ENCODE measurements at places on chromosomes 6 and 20.

- no peak for DNase-seq
Observed at GRCh38 chr20:62595491-62595890, 46.8 kb upstream of the SLCO4A1 start.

DNA sequence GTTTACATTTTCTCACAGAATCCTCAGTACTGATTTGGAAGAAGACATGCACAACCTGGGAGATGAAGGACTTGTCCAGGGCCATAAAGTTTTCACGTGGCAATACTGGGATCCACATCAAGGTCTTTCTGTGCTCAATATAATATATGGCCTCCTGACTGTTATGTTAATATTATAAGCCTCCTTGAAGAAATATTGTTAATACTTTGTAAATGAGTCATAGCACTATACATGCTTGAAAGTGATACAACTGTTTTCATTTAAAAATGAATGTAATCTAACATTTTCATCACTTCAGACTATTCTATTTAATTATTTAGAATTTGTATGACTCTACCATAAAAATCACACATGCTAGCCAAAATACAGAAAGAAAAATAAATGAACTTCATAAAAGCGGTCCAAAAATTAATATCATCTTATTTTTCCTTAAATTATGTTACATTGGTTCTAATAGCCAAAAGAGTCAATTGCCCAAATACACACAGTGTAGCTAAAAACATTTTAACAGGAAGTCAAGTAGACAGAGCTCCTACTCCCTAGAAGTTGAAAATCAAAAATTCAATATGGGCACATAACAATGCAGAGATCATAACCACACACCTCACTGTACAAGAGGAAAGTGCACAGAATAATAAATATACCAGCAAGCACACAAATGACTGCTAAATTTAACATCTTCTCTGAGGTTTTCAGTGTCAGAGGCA, 188.0 kb upstream of the HDDC2 start:
- DNase-seq = no peak

DNA sequence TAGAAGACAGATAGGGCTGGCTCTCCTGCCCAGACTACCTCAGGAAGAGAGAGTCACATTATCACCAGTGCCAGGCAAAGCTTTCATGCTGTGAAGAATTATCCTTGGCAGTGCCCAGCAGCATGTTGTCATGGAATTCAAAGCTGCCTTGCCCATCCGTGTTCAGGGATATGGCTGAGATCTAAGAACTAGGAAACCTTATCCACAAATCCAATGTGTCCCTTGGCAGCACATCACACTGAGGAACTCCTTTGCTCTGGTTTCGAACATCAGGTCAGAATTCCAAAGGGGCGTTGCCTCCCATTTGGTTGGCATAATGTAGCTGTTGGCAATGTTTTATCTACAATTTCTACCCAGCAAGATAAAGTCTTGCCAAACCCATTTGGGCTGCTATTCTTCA, 52.7 kb downstream of the ADGRF1 start:
- DNase-seq = no peak

DNA sequence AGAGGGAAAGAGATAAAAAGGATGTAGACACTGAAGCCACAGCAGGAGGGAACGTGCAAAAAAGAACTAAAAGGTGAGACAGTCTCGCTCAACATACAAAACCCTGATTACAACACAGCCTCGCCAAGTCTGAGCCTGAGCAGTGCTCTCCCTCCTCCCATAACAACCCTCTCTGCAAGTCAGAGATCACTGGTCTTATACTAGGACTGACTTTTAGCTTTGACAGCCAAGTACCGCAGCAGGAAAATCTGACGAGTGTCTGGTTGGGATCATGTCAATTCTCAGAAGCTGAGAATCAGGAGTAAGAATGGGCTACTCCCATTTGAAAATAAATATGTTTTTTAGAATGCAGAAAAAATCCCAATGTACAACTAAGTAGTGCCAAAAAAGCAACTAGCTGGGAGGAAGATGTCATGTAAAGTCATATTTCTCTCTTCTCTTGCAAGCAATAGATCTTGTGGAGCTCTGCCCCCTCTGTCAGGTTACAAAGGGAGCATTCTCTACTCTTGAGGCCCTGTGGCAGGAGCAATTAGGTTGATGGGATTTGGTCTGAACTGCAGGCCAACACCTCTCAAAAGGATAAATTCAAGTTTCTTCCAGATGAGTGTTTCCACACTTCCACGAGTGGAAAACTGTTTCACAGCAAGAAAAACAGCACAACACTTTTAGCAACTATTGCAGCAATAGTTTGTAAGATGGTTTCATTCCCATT, 118.9 kb upstream of the COL21A1 start:
- DNase-seq = no peak

GRCh38 chr20:22579119-22579427, 5.3 kb downstream of the FOXA2 start:
- DNase-seq = no peak

DNA sequence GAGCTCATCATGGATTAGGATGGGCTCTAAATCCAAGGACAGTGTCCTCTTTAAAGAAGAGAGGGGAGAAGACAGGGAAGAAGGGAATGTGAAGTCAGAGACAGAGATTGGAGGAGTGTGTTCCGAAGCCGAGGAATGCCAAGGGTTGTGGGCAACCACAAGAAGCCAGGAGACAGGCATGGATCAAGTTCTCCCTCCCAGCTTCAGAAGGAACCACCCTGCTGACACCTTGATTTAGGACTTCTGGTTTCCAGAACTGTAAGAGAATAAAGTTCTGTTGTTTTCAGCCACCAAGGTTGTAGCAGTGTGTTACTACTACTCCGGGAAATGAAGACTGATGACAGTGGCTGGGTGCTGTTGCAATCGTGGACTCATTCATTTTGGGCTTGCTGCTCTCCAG, 120.1 kb downstream of the RPS12 start:
- DNase-seq = no peak

DNA sequence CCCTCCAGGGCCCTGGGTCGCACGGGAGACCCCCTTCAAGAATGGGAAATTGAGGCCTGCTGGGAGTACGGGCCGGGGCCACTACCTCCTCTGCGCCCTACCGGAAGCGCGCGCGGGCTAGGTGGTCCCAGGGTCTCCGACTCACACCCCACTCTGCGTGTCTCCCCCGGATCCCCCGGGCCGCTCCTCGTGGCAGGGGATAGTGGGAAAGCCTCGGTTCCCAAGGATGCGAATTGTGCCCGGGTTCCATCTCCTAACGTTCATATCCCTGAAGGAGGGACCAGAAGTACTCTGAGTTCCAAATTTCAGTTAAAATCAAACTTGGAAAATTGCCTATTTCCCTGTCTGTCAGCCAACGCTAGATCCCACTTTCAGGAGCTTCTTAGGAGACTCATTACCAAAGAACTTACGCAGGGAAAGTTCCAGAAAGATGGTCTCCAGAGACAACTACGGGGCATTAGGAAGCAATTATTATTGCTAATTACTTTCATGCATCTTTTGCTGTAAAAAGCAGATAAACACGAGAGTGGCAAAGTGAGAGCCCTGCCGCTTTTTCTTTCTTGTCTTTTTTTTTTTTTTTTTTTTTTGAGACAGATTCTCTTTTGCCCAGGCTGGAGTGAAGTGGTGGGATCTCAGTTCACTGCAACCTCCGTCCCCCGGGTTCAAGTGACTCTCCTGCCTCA, 858 bp downstream of the FAM83D start:
- DNase-seq = no peak

DNA sequence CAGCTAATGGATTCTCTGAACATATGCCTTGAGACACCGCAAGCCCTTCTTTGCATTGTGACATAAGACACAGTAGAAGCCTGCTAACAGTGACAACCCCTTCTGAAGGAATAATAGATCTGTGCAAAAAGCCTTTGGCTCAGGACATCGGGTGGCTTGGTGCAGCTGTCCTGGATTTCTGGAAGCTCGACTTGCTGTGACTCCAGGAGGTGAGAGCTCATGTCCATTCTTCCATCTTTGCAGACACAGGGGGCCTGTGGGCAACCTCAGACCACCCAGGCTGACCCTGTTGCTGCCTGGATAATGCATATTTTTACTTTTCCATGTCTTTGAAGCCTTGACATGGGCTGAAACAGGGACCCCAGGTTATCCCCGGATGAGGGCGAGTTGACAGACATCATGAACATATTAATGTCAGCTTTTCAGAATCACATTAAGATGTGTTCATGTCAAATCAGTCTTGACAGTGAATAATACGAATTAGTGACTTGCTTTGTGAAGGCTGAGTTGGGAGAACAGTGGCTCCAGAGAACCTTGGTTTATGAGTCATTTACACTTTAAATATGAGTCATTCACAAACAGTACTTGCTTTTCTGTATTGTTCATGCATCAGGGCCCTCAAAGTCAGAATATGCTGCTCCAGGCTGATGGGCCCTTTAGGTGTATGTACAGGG, 66.8 kb upstream of the IYD start:
- DNase-seq = no peak

GRCh38 chr6:138609801-138610430, 110.6 kb upstream of the NHSL1 start:
- DNase-seq = no peak

- no peak for DNase-seq
Observed at GRCh38 chr6:25088513-25088912, 152.8 kb upstream of the RIPOR2 start.

DNA sequence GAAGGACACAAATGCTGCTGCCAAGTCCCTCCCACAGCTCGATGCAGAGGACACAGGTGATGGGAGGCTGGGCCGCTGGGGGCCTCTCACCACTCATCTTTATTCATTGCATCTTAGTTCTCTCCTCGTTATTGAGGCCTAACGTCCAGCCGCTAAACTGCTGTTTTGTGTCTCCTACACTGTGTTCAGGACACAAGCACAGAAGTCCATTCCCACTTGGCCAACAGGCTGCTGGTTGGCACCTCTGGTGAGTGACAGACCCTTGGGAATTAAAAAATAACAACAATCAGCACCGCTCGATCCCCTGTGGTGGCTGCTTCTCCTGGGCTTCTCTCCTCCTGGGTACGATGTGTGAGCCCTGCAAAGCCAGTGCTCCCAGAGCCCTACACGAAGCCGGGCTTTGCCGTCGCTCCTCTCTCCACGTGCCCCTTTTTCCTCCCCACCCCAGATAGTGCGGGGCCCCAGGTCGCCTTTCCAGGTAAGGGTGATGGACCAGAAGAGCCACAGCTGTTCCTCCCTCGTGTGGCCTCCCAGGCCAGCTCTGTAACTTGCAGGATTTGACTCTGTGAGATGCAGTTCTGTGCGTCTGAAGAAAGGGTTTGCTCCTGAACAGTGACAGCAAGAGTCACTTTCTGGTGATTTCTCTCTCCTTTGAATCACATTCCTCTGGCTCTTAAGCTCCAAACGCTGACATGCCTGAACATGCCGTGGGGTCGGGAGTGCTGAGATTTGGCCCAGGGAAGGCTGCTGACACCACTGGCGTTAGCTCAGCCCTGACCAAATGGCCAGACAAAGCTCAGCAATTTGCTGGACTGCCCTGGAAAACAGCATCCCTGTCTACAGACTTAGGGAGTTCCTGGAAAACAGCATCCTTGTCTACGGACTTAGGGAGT, 59.3 kb downstream of the DLL1 start:
- DNase-seq = no peak

- no peak for DNase-seq
Observed at GRCh38 chr6:161216616-161217205, 57.1 kb downstream of the AGPAT4 start.

DNA sequence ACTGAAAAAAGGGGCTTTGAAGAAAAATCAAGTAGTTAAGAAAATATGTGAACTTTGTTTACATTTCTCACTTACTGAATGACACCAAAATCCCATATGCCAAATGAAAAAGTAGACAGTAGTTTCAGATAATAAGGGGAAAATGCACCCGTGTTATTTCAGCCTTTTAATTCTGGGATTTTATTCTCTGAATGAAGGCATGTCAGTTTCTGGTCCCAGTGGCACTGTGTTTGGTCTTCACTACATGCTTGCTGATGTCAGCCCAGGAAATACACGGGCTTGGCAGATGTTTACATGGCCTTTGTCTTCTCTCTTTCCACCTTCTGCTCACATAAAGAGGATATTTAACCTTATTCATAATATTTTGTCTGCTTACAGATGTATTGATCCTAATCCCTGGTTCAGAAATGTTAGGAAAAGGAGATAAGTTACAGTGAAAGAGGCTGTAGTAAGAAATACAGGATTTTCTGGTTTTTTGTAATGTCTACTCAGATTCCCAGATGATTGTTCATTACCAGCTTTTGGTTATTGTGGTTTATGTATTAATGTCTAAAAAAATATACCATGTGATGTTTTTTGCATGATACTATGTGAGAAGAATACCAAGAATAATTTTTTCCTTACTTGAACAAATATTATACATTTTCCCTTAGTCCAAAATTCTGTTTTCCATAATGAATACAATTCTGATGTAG, 27.7 kb downstream of the DSE start:
- no peak for DNase-seq

DNA sequence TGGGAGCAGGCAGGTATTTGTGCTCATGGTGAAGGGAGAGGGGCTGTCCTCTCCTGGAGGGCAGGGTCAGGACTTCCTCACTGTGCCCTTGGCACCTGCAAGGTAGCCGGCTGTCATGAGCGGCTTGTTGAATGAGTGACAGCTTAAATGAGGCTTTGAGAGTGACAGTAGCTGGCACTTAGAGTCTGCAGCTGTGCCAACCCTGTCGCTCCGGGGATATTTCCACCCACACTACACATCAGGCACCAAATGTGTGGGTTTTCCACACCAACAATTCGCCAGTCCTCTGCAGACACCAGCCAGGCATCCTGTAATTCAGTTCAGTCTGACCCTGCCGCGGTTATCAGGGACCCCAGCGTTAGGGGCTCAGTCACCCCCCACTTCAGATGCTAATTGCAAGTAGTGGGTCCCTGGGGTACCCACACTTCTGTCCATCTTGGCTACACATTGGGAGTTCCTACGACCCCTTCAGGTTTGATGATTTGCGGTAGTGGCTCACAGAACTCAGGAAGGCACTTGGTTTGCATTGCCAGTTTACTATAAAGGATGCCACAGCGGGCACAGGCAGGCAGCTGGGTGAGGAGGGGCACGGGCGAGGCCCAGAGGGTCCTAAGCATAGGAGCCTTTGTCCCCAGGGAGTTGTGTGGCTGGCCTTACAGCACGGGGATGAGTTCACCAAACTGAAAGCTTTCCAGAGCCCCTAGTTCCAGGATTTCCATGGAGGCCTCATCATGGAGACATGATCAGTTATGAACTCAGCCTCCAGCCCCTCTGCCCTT, 9.1 kb downstream of the MTG2 start:
- DNase-seq = no peak

- no peak for DNase-seq
Observed at GRCh38 chr6:81800666-81801065, 48.2 kb upstream of the TENT5A start.

- no peak for DNase-seq
Observed at GRCh38 chr20:35555951-35556645, 14.2 kb downstream of the ERGIC3 start.

GRCh38 chr20:23294166-23294565, 56.4 kb upstream of the NXT1 start:
- no peak for DNase-seq

GRCh38 chr6:107319906-107320530, 139.3 kb downstream of the PDSS2 start:
- no peak for DNase-seq

DNA sequence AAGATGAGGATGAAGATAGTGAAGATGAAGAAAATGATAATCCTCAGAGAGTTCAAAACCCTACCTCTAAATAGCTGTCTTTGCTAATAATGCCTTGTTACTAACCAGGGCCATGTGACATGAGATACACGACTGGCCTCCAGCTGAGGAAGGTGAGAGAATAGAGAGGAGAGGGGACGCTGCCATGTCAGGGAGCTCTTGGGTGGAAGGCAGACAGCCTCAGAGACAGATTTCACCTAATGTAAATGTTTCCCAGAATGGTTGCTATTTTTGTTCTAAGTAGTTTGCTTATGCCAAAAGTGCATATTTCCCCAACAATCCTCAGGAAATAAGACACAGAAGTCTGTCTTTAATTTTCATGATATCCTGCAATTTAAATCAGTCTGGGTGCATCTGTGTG, 138.4 kb downstream of the ELOVL4 start:
- no peak for DNase-seq

- no peak for DNase-seq
Observed at GRCh38 chr20:52936351-52937340, 35.5 kb upstream of the TSHZ2 start.

Data from CD4-positive, alpha-beta T cell treated with Interleukin-10 for 1 hour (primary cell).